Sciatic nerve (tissue), 2 donors: ENCODE measurements at places on chromosomes 6 and 20. TPM values are rescaled to one million over a fixed set of nuclear protein-coding genes. Genes with fewer than 3 reads are reported as not detected.

DNA sequence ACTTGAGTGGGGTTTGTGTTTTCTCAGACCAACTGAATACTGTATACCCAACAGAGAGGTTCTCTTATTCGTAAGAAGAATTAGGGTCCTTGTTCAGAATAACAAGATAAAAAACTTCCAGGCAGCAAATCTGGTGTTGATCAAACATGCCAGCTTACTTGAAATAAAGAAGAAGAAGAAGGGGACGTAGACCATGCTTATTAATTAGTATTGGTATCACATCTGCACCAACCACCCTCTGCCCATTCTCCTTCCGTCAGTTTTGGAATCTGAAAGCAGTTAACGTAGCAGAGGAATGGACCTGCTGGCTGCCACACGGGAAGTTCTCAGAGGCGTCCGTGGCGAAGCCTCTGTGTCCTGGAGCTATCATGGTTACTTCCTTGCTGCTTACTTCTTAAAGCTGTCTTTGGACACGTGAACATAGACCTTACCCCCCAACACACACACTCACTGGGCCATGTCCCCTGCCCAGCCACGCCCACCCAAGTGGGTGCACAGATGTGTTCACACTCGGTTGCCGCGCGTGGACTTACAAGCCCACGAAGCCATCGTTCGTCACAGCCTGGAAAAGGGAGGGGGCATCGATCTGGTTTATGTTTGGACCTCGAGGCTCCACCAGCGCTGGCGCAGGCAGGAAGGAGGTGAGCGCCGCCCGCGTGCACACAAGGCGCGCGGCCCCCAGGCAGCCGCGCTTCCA lies 4.1 kb upstream of the DLL1 start:
- DNase-seq: no peak

DNA sequence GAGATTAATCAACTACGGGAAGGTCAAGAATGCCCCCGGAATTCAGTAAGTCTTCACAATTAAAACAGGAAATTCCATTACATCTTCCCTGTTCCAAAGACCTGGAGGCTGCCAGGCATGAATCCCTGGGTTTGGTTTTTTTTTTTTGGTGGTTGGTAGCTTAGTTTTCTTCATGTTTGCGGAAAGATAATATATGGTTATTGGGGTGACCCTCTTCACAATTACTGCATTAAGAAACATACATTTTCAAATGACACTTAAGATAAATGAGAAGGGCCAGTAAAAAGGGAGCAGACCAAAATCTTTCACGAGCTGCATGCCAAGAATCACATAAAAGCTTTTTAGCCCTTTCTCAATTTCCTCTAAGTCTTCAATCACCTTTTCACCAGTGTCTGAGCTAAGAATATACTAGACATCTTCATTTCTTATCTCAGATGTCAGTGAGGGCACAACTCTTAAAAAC lies 64.0 kb downstream of the KIF13A start:
- no peak for DNase-seq

DNA sequence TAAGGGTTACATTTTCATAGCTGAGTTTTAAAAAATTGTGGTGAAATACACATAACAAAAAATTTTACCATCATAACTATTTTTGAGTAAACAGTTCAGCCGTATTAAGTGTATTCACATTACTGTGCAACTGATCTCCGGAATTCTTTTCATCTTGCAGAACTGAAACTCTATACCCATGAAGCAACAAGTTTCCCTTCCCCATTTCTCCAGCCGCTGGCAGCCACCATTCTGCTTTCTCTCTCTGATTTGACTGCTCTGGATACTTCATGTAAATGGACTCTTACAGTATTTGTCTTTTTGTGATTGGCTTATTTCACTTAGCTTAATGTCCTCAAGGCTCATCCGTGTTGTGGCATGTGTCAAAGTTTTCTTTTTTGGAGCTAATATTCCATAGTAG lies 341.6 kb downstream of the QKI start:
- no peak for DNase-seq

- no peak for DNase-seq
These were observed 161.4 kb downstream of the TBC1D7 start for GRCh38 chr6:13166916-13167315.

GRCh38 chr6:95383878-95384277 lies 193.5 kb upstream of the MANEA start:
- no peak for DNase-seq

SNAI1 gene
- 32.6 TPM for total RNA-seq

DNA sequence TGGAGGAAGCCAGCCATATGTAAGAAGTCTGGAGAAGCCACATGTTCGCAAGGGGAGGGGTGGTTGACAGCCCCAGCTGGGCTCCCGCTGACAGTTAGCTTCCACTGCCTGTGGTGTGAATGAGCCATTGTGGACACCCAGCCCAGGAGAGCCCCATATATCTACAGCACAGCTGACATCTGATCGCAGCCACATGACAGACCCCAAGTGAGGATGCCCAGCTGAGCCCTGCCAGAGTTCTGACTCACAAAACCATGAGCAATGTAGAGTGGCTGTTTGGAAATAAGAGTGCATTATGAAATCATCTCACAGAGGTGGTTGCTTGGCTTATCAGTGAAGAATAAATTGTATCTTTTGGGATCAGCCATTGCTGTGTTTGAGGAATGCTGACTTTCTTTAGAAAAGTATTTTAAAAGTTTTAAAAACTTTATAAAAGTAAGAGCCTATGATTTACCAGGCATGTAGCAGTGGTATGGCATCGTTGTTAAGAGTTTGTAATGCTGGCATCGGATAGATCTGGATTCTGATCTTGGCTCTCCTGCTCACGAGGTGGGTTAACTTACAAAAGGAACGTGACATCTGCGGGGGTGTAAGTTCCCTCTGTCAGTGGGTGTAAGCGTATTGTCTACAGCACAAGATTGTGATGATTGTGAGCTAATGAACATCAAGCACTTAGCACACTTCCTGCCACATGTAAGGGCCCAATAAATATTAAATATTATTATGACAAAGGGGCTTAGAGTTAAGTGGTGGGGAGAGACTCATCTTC lies 24.1 kb downstream of the CFAP61 start:
- DNase-seq: no peak

DNA sequence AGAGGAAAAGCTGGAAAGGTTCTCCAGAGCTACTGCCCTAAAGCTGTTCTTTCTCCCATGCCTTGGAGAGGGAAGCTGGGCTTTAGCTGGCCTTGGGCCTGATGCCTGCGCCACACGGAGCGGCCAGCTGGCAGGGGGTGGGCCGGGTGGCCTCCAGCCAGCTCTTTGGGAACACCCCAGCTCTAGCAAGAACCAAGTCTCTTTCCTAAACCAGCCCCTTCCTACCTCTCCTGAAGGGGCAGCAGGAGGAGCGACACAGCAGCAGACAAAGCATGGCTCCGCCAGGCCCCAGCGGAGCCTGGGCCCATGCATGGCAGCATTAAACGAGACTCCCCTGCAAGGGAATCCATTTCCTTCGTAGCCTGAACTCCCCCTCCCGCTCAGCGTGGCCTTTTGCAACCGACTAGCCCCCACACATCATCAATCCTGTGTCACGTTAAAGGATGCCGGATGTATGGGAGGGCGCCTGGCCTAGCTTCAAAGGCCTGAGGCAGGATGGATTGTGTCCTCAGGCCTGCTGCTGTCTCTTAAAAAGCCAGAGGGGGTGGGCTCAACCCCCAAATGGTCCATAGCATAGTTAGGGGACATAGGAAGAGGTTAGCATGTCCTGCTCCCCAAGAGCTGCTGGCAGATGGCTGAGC lies 14.0 kb downstream of the MRPS18A start:
- no peak for DNase-seq

UBE3D gene
- total RNA-seq: 11.3 TPM

NHLRC1 gene
- total RNA-seq: 1.8 TPM

DNA sequence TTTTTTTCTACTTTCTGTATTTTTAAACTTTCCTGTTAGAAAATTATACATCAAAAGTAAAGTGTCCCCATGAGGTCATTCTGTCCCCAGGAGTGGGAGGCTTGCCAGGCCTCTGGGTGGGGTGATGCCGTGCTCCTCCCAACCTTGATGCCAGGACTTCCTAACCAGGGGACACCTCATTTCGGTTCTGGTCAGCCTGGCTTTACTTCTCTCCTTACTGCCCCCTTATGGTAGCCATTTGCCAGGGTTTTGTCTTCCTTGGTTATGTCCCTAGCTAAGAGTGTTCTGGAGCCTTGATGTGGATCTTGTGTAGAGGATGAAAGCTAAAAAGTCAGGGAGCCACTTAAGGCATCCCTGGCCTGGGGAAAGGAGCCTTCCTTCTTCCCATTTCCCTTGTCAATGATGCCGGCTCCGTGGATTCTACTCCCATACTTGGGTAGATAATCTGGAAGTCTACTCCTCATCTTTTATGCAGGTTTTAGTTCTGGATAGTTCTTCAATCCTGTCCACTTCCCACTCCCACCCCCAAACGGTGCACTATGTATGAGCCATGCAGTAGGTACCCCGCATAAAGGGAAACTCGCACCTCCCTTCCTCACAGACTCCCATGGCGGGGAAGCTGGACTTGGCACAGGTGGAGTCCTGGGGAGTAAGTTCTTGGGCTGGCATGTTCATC lies 164.1 kb upstream of the SALL4 start:
- DNase-seq: no peak

BTN1A1 gene
- not detected for total RNA-seq

DNA sequence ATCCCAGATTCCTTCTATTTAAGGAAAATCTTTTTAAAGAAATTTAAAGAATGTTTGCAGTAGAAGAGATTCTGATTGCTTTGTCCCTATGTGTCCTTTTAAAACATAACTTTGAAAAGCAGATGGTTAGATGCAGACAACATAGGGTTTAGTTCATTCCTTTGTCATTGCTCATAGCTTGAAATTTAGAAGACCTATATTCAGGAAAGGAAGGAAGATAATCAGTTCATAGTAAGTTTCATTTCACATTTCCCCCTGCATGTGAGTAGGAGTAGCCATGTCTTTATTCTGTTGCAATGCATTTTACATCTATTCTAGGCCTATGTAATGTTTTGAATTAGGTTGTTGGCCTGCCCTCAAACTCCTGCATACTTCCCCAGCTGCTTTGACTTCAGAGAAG lies 197.9 kb upstream of the GRIK2 start:
- DNase-seq: no peak

- no peak for DNase-seq
These were observed 61.1 kb upstream of the SLC22A16 start for GRCh38 chr6:110537208-110538123.

HLA-DMA gene
- total RNA-seq: 70.1 TPM

- DNase-seq: no peak
These were observed 56.0 kb downstream of the MDN1 start for GRCh38 chr6:89763550-89763949.

- DNase-seq: no peak
These were observed 16.7 kb downstream of the PCMT1 start for GRCh38 chr6:149766156-149766769.

GRCh38 chr6:52305948-52306767 lies 21.6 kb upstream of the MCM3 start:
- DNase-seq: no peak

TREML1 gene
- total RNA-seq: 2.1 TPM

OR2H1 gene
- not detected for total RNA-seq

ADGRF1 gene
- 0.09 TPM for total RNA-seq

GRCh38 chr6:51963980-51964379 lies 123.4 kb downstream of the PKHD1 start:
- DNase-seq: no peak

- no peak for DNase-seq
These were observed 179.1 kb downstream of the DOK5 start for GRCh38 chr20:54654450-54654849.

TMEM181 gene
- total RNA-seq: 18.4 TPM

DNA sequence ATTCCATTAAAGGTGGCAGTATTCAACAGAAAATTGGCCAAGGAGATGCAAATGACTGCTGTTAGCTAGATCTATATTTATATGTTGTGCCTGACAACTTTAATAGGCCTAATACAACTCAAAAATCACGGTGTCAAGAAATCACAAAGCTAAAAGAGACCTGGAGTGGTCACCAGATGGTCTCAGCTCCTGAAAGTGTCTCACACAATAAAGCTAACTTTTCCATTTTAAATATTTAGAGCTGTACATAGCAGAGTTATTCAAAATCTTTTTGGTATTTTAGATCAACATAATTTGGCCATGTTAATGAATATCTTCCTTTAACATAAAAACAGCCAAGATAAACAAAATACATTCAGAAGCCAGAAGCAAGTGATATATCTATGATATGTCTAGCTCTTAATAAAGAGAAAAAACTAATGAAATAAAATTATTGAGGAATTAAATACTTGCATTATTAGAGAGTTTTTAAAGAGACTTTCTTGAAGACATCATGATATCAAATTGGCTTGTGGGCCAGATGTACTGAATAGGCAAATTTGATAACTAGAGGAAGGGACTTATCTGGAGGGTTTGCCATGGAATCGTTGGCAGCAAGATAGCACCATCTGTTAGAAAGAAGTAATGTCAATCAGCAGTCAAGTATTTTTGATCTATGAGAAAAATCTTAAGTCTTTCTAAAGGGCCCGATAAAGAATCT lies 84.9 kb upstream of the SCAF8 start:
- no peak for DNase-seq

DNA sequence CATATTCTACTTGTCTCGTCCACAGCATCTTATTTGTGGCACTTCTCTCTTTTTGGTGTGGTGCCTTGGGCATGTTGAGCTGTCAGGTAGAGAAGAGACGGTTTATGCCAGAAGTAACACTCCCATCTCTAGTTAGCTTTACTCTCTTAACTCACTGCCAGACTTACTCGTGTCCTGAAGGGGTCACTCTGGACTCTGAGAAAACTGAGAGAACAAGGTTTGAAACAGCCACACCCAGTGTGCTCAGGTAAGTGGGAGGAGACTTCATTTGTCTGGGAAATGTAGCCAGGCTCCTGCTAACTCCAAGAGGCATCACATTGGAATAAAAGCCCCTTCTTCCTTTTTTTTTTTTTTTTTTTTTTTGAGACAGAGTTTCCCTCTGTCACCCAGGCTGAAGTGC lies 360.8 kb downstream of the QKI start:
- no peak for DNase-seq

STK35 gene
- 10.2 TPM for total RNA-seq

GPX5 gene
- total RNA-seq: not detected

GRCh38 chr6:138035070-138035469 lies 72.1 kb downstream of the PERP start:
- DNase-seq: no peak

SENP6 gene
- total RNA-seq: 163 TPM

GRCh38 chr20:1867495-1868260 lies 27.5 kb upstream of the SIRPA start:
- DNase-seq: no peak

- DNase-seq: no peak
These were observed 5.4 kb downstream of the ADA start for GRCh38 chr20:44646023-44646640.

CRISP3 gene
- 1.1 TPM for total RNA-seq

GRCh38 chr6:145159921-145160320 lies 575.4 kb downstream of the EPM2A start:
- no peak for DNase-seq

GRCh38 chr20:38165089-38165965 lies at the start of gene TGM2:
TGM2 (minus strand) TSS chr20:38165270; CDS start chr20:38165198, 72 bp downstream.
- DNase-seq: peak; percentile 78

- no peak for DNase-seq
These were observed 213.9 kb upstream of the LAMP5 start for GRCh38 chr20:9300534-9300933.

MROH8 gene
- total RNA-seq: 5.2 TPM
